Smooth muscle cell of the pulmonary artery (primary cell): ENCODE measurements at places on chromosomes 3 and 15. TPM values are rescaled to one million over a fixed set of nuclear protein-coding genes. Genes with fewer than 3 reads are reported as not detected.

MNS1 gene
- 0.30 and 2.3 TPM in 2 replicates for total RNA-seq

GOLGA6B gene
- total RNA-seq, result not detected in 2 replicates

GRK7 gene
- not detected in 2 replicates for total RNA-seq

NKTR gene
- total RNA-seq, result 43.9 and 48.9 TPM in 2 replicates

ANKUB1 gene
- total RNA-seq, result not detected in 2 replicates

BTLA gene
- 0.07 and 0.30 TPM in 2 replicates for total RNA-seq

THUMPD3 gene
- total RNA-seq, result 50.3 and 57.5 TPM in 2 replicates

CDC25A gene
- total RNA-seq, result 2.3 and 2.5 TPM in 2 replicates

PDCD7 gene
- 15.1 and 16.1 TPM in 2 replicates for total RNA-seq

WDR6 gene
- 86.2 and 121 TPM in 2 replicates for total RNA-seq

MORC1 gene
- not detected in 2 replicates for total RNA-seq

CIDEC gene
- total RNA-seq, result not detected in 2 replicates

NMNAT3 gene
- 0.46 and 0.98 TPM in 2 replicates for total RNA-seq

GOLGA6L7 gene
- total RNA-seq, result not detected in 2 replicates

CFAP92 gene
- 0.13 TPM in 1 of 2 replicates, not detected in the other for total RNA-seq

MRPS25 gene
- total RNA-seq, result 20.1 and 24.6 TPM in 2 replicates

HESX1 gene
- 0.17 TPM in 1 of 2 replicates, not detected in the other for total RNA-seq

TMEM40 gene
- total RNA-seq, result not detected in 2 replicates

DPPA2 gene
- not detected in 2 replicates for total RNA-seq

SLC24A5 gene
- total RNA-seq, result not detected in 2 replicates

RYR3 gene
- total RNA-seq, result 0.07 TPM in 1 of 2 replicates, not detected in the other

SEMA6D gene
- total RNA-seq, result 4.4 and 12.3 TPM in 2 replicates

CLDN16 gene
- total RNA-seq, result under 0.01 and 0.30 TPM in 2 replicates

PRSS50 gene
- not detected in 2 replicates for total RNA-seq

RFTN1 gene
- total RNA-seq, result 52.8 and 111 TPM in 2 replicates

CCR3 gene
- total RNA-seq, result not detected in 2 replicates

RHCG gene
- 0.07 and 0.50 TPM in 2 replicates for total RNA-seq

ROPN1B gene
- not detected in 2 replicates for total RNA-seq

ATP10A gene
- total RNA-seq, result 14.9 and 16.4 TPM in 2 replicates

SLC9C1 gene
- total RNA-seq, result 0.20 and 0.43 TPM in 2 replicates

SMAD6 gene
- 20.8 and 27.9 TPM in 2 replicates for total RNA-seq

C3orf70 gene
- 0.46 and 1.6 TPM in 2 replicates for total RNA-seq

EMC7 gene
- 60.2 and 62.6 TPM in 2 replicates for total RNA-seq

LYZL4 gene
- not detected in 2 replicates for total RNA-seq

VEPH1 gene
- 33.4 and 72.0 TPM in 2 replicates for total RNA-seq

ALDH1L1 gene
- 0.07 and 0.96 TPM in 2 replicates for total RNA-seq

NLGN1 gene
- total RNA-seq, result 2.3 and 5.8 TPM in 2 replicates

TCAIM gene
- 25.6 and 27.2 TPM in 2 replicates for total RNA-seq

FBXO40 gene
- not detected in 2 replicates for total RNA-seq

SPRED1 gene
- total RNA-seq, result 39.3 and 50.0 TPM in 2 replicates

RAB27A gene
- total RNA-seq, result 9.1 and 14.3 TPM in 2 replicates

COL8A1 gene
- total RNA-seq, result 133 and 540 TPM in 2 replicates

PAK6 gene
- total RNA-seq, result 0.13 TPM in 2 replicates

FBXW12 gene
- not detected in 2 replicates for total RNA-seq

ADAMTS17 gene
- 4.8 and 6.6 TPM in 2 replicates for total RNA-seq

MEX3B gene
- total RNA-seq, result 7.2 and 11.9 TPM in 2 replicates

SMCO1 gene
- total RNA-seq, result not detected in 2 replicates

NAALADL2 gene
- total RNA-seq, result 13.9 and 18.4 TPM in 2 replicates

PRR20G gene
- not detected in 2 replicates for total RNA-seq

ULK3 gene
- total RNA-seq, result 14.5 and 28.5 TPM in 2 replicates

TMC3 gene
- 0.13 and 0.20 TPM in 2 replicates for total RNA-seq

GPR149 gene
- not detected in 2 replicates for total RNA-seq

ZNF106 gene
- 76.0 and 80.8 TPM in 2 replicates for total RNA-seq

GP9 gene
- not detected in 2 replicates for total RNA-seq

SCG5 gene
- total RNA-seq, result 15.9 and 29.6 TPM in 2 replicates

SLC12A8 gene
- total RNA-seq, result 13.2 and 17.9 TPM in 2 replicates

GOLGA6D gene
- not detected in 2 replicates for total RNA-seq

CORO2B gene
- total RNA-seq, result 24.6 and 32.9 TPM in 2 replicates
